Ecto neural progenitor cell (in vitro differentiated cells): ENCODE measurements at places on chromosomes 6 and 20.

DNA sequence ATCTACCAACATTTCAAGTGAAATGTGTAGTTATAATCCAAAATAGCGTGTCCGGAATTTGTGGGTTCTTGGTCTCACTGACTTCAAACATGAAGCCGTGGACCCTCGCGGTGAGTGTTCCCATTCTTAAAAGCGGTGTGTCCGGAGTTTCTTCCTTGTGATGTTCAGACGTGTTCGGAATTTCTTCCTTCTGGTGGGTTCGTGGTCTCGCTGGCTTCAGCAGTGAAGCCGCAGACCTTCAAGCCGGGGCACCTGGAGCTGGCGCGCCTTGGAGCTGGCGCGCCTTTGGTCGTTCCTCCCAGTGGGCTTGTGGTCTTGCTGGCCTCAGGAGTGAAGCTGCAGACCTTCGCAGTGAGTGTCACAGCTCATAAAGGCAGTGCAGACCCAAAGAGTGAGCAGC, 291.5 kb upstream of the EYS start:
- DNase-seq, result no peak

DNA sequence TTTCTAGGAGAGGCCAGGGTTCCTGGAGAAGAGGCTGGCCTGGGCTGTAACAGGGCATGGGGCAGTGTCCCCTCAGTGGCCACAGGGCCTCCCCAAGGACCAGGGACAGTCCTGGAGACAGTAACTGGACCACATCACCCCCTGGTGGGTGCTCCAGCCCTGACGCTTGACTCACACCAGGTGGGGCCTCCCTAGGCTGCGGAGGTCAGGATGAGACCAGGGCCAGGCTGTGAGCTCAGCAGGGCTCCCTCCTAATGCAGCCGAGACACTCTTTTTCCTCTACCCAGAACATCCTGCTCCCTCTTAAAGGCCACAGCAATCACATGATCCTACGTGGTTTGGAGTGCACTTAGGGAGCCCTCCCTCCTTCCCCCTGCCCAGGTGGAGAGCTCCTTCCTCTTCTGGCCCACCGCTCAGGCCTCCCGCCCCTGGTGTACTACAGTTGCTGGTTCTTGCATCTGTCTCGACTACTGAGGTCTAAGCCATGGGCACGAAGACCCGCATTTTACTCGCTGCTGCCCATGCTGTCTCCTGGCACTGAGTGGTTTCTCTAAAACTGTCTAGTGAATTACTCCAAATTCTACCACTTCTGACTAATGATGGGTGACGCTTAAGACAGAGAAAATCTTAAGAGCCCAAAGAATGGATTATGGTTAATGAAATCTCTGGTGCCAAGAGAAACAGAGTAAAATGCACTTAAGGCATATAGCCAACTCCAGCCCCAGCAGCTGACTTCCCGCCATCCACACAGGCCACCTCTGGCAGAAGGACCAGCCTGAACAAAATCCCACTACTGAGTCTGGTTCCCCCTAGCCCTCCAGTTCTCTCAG, 166.1 kb upstream of the CST7 start:
- DNase-seq, result no peak

DNA sequence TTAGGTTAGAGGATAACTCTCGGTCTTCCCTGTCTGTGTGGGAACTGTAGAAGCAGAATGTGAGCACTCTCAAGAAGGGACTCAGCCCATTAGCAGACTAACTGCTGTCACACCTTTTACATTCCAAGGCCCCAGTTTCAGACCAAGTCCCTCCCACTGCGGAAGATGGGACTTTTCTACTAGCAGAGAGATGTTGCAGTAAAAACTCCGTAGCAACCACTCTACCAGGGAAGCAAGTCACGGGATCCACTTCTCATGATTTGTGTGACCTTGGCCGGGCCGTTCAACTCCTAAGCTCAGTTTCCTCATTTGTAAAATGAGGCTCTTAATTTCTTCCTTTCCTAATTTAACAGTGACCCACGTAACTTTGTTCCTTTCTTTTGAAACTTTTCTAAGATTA, 77.1 kb upstream of the SLC4A11 start:
- no peak for DNase-seq

GRCh38 chr20:24283186-24283585, 186.2 kb upstream of the SYNDIG1 start:
- DNase-seq, result no peak

DNA sequence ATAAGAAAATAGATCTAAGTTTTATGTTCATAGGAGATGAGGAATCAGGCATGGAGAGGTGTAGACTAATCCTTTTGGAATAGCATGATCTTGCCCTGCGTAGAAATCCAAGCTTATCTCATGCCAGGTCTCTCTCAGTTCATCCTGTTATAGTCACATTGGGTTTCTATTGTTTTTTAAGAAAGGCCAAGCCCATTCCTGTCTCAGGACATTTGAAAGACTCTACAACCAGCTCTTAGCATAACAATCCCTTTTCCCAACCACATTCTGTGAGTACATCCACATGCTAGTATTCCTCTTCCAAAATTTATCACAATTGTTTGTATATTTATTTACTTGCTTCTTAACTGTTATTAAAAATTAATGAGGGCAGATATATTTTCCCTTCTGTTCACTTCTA, 130.3 kb downstream of the MMUT start:
- no peak for DNase-seq

- no peak for DNase-seq
Measured at GRCh38 chr20:57107208-57107607, 159.2 kb downstream of the BMP7 start.

DNA sequence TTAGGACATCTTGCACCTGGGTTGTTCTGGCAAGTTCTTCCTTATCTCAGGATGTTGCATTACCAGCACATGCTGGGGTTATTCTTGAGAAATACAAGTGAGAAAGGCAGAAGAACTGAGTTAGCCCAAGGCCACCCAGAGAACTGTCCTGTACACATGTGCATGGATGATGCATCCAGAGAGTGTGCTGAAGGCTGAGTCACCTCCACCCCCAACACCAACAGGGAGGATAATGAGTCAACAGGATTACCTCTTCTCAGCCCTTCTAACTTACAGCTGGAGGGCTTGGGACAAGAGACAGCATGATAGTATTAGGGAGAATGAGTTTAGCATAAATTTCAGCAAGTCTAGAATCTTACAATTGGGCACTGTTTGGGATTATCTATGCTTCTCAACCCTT, 8.5 kb downstream of the SCGN start:
- no peak for DNase-seq

GRCh38 chr6:17483391-17484016, 90.1 kb downstream of the CAP2 start:
- no peak for DNase-seq

- no peak for DNase-seq
Measured at GRCh38 chr6:155228546-155229166, 35.2 kb upstream of the CLDN20 start.

- DNase-seq, result peak; percentile 58
Measured at GRCh38 chr6:14784596-14785492, 461.0 kb upstream of the JARID2 start.

- DNase-seq, result no peak
Measured at GRCh38 chr6:129179283-129179682, 296.3 kb downstream of the LAMA2 start.

DNA sequence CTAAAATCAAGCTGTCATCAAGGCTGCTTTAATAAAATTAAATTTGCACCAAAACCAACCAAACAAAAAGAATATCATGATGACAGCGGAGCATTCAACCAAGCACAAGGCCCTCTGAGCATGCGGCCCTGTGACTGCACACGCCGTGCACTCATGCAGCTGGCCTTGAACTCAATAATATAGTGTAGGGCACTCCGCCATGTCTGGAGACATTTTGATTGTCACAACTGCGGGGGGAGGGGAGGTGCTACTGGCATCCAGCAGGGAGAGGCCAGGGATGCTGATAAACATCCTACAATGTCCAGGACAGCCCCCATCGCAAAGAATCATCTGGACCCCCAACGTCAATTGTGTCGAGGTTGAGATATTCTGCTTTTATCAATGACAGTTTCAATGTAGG, 9.7 kb downstream of the MOCS3 start:
- DNase-seq, result peak; percentile 44

DNA sequence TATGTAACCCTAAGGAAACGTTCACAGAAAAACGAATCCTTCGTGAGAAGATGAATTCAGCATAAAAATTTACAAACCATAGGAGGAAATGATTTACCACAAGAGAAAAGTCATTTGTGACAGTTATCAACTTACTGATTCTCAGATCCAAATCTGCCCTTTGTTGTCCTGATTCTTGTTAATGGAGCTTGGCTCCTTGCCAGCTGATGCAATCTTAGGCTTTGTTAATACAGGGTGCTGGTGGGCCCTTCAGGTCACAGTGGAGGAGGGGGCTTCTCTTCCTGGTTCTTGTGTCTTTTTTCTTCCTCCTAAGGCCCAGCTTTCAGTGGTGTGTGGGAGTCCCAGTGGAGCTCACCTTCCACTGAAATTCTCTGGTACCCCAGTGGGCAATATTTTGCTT, 108.4 kb upstream of the MAP3K7 start:
- DNase-seq, result no peak

GRCh38 chr6:4846387-4846786, 70.2 kb downstream of the CDYL start:
- no peak for DNase-seq

DNA sequence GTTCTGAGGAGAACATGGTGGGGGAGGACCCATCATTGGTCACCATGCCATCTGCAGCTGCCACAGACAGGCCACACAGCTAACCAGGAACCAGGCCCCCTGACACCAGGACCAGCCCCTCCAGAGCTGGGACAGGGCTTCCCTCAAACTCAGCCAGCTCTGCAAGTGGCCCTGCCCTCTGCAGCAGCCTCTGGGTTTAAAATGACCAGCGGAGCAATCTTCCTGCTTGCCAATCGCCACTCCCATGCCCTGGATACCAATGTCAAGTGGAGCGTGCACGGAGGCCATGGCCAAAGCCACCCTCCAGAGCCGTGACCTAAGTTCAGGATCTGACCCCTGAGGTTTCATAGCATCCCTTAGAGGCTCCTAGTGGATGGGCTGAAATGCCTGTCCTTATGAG, 199.4 kb downstream of the SYNDIG1 start:
- no peak for DNase-seq

- DNase-seq, result peak; percentile 89
Measured at GRCh38 chr20:19212821-19213502, 520 bp downstream of the SLC24A3 start.

GRCh38 chr6:51953246-51953645, 134.2 kb downstream of the PKHD1 start:
- no peak for DNase-seq

DNA sequence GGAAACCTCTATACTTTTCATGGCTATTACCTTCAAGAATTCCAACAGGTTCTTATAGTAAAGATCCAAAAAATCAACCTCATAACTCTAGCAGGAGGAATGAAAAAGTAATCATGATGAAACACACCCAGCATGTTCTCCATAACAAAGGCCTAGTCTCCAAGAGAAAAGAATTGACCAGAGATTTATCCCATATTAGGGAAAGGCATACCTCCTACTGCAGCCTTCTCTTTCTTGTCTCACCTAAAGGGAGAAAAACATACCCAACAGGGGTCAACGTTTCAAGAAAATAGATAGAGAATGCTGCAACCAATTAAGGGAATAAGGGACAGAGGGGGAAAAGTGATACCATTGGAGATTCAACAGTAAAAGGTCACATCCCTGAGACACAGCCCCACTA, 262.5 kb downstream of the FRK start:
- no peak for DNase-seq

GRCh38 chr6:32070814-32071543, 32.8 kb downstream of the CYP21A2 start:
- DNase-seq, result no peak

DNA sequence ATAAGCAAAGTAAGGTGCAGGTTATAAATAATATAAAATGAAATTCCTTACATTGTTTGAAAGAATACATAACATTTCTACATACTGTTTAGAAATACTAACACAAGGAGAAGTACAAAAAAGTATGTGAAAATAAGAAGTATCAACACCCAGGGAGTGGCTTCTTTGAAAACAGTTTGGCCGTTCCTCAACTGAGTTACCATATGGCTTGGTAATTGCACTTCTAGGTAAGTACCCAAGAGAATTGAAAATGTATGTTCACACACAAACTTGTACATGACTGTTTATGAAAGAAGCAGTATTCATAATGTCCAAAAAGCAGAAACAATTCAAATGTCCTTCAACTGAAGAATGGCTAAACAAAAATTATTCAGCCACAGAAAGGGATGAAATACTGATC, 30.7 kb downstream of the PAK5 start:
- DNase-seq, result no peak

DNA sequence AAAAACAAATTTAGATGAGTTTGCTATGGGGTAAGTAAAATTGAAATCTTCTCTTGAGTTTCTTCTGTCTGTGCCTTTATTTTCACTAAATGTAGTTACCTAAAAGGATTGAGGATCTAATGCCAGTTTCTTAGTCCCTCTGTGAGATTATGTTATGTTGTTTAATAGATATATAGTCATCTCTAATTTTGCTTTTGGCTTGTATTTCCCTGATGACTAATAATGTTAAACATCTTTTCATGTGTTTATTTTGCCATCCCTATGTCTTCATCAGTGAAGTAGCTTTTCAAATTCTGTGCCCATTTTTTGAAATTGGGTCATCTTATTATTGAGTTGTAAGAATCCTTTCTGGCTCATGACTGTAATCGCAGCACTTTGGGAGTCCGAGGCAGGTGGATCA, 13.7 kb downstream of the QRSL1 start:
- no peak for DNase-seq

GRCh38 chr6:134908906-134909516, 40.9 kb downstream of the ALDH8A1 start:
- DNase-seq, result no peak

DNA sequence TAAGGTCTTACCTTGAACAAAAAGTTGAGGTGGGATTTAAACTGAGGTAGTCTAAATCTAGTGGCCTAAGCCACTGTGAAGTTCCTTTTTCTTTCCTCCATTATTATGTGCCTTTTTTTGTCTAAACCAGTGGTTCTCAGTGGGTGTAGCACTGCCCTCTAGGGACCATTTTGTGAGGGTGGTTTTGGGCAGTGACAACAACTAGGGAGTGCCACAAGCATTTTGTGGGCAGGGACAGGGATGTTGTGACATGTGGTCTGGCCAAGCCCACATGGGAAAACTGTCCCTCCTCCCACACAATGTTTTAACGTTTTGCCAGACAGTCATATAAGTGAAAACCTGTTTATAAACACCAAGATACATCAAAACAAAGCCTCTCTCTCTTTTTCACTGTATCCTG, 899.4 kb upstream of the FLRT3 start:
- DNase-seq, result peak; percentile 55

- no peak for DNase-seq
Measured at GRCh38 chr6:70666706-70667105, 977 bp upstream of the SMAP1 start.

DNA sequence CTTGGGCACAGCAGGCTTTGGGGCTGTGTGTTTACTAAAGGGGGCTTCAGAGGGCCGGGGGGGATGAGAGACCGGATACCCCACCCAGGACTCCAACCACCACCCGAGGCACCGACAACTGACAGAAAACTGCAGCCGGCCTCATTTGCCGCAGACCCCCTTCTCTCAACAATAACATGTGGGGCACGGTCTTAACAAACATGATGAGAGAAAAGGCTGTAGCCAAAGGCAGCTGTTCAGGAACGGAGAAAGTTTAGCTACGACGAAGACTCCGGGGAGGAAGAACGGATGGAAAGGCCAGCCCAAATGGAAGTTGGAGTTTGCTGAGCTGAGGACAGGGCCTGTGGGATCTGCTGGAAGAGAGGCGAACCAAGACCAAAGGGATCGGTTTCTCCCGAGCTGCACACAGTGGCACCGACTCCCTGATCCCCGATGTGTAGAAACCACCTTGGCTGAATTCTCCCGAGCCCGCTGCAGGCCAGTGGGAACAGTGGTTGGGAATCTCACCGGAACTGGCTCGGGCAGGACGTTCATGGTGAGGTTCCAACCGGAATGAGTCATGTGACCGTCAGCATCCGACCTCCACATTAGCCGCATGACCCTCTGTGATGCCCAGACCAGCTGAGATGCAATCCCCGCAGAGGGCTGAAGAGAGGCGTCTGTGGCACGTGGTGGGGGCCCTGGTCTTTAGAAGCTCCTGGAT, 359.3 kb downstream of the TAF4 start:
- no peak for DNase-seq
